ENCODE measurements at places on chromosomes 11 and 22. TPM values are rescaled to one million over a fixed set of nuclear protein-coding genes. Genes with fewer than 3 reads are reported as not detected.

DNA sequence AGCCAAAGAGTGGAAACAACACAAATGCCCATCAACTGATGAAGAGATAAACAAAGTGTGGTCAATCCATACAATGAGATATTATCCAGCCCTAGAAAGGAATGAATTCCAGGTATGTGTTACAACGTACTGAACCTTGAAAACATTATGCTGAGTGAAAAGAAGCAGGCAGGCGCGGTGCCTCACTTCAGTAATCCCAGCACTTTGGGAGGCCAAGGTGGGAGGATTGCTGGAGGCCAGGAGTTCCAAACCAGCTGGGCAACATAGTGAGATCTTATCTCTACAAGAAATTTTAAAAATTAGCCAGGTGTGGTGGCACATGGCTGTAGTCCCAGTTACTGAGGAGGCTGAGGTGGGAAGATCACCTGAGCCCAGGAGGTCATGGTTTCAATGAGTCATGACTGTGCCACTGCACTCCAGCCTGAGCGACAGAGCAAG lies 24.6 kb upstream of the TESMIN start:
- DNase-seq = no peak

- no peak for DNase-seq
These were observed 176.9 kb downstream of the MN1 start for GRCh38 chr22:27624705-27625104.

- DNase-seq = no peak
These were observed 206.7 kb upstream of the TBCEL start for GRCh38 chr11:120817158-120817557.

Gene FDX1
- polyA plus RNA-seq = 8.5 TPM

Gene C11orf86
- polyA plus RNA-seq = not detected

GRCh38 chr11:61589961-61590360 lies 9.1 kb upstream of the SYT7 start:
- no peak for DNase-seq

Gene OR52L1
- not detected for polyA plus RNA-seq

Gene RASGRP2
- polyA plus RNA-seq = 46.1 TPM

DNA sequence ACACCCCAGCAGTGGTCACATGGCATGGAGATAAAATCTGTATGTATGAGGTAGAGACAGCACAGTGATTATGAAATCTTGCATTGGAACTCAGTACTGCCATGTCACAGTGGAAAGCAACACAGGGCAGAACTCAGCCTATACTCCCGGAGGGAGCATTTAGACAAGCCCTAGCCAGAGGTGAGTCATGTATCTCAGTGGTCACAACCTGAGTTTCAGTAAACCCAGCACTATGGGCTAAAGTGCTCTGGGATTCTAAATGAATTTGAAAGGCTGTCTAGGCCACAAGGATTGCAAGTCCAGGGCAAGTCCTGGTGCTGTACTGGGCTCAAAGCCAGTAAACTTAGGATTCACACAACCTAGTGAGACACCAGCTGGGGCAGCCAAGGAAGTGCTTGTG lies 1717.1 kb upstream of the RAG2 start:
- no peak for DNase-seq

GRCh38 chr22:27987557-27987956 lies 68.5 kb upstream of the PITPNB start:
- no peak for DNase-seq

DNA sequence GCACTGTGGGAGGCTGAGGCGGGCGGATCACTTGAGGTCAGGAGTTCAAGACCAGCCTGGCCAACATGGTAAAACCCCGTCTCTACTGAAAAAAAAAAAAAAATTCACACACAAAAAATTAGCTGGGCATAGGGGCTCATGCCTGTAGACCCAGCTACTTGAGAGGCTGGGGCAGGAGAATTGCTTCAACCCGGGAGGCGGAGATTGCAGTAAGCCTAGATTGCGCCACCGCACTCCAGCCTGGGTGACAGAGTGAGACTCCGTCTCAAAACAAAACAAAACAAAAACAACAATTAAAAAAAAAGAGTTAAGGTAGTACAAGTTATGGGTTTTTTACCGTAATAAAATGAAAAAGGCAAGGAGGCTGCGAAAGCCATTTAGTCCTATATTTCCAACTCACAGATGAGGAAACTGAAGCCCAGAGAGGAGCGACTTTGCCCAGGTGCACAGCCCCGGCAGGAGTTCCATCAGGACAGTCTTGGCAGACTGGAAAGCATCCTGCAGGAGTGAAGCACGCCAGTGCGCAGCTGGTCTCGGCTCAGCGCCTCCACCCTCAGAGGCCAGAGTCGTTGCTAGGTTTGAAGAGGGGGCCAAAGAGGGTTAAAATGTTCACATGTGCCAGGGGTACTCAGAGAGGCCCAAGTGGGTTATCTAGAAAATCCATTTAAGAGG lies 3.8 kb upstream of the FADS3 start:
- DNase-seq = no peak

DNA sequence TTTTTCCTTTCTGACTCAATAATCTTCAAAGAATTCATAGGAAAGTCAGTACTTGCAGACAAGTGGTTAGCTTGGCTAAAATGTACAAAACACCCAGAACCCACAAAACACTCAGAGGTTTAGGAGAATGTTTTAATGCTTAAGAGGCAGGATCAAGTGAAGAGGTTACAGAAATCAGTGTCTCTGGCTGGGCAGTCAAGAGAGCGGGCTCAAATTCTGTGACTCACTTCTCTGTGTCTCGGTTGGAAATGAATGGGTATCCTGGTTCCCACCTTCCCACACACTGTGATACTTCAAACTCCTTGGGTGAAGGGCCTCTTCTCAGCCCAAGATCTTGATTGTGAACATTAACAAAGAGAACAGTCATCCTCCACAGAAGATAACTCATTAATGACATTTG lies 3.8 kb downstream of the MPEG1 start:
- DNase-seq = no peak

DNA sequence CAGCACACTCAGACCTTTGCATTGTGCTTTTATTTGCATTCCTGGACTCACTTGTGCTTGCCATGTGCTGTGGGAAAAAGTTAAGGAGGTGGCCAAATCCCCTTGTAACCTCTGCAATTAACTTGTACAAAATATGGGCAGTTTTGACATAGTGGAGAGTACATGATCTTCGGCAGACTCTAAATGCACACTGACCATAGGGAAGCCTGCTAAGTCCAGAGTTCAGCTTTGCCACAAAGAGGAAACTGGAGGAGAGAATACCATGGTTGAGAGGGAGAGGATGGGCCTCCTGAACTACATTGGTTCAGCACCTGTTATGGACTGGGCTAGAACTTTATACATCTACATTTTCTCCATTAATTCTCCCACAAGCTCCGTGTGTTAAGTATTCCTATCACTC lies 37.6 kb upstream of the CEP295 start:
- DNase-seq = no peak

Gene GGTLC2
- not detected for polyA plus RNA-seq

GRCh38 chr11:129894278-129895125 lies 876 bp downstream of the NFRKB start:
- peak; percentile 7 for DNase-seq

GRCh38 chr11:17098038-17098437 lies 20.6 kb upstream of the RPS13 start:
- DNase-seq = no peak

GRCh38 chr11:80929031-80929805 lies 1488.4 kb upstream of the TENM4 start:
- DNase-seq = no peak

DNA sequence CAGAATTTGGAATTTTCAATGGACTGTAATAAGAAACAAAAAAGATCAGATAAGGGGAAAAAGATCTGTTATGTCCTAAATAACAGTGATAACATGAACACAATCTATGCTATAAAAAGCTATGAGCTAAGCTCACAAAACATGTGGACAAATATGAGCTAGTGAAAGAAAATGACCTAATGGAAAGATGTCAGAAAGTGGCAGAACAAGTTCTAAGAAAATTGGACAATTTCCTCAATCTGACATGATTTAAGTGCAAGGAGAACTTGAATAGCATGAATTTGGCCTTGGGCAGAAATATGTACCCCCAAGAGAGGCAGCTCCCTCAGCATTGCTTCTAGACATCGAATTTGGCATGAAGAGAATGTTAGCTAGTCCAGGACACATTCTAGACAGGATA lies 212.0 kb upstream of the PGR start:
- peak; percentile 18 for DNase-seq

GRCh38 chr22:49349841-49350381 lies 477.8 kb downstream of the BRD1 start:
- DNase-seq = no peak

GRCh38 chr11:68433541-68433940 lies 27.0 kb upstream of the PPP6R3 start:
- no peak for DNase-seq

Gene ANKK1
- polyA plus RNA-seq = 0.32 TPM

Gene MYO7A
- 4.2 TPM for polyA plus RNA-seq

GRCh38 chr11:131897956-131898355 lies 527.5 kb downstream of the NTM start:
- DNase-seq = no peak

Gene HBB
- 10.1 TPM for polyA plus RNA-seq

DNA sequence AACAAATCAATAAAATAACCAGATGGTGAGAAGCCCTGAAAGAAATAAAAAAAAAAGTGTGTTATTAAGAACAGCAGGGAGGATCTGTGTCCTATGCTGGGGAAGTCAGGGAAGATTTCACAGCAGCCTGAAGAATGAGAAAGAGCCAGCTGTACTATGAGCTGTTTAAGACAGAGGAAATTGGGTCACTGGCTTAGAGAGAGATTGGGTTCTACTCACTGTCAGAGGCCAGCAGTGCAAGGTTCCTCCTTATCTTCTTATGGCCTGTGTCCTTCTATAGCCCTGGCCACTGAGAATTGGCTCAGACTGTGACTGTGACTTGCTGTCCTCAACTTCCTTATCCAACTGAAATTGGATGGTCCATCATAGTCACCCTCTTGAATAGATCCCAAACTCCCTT lies 54.8 kb upstream of the FDX1 start:
- no peak for DNase-seq

DNA sequence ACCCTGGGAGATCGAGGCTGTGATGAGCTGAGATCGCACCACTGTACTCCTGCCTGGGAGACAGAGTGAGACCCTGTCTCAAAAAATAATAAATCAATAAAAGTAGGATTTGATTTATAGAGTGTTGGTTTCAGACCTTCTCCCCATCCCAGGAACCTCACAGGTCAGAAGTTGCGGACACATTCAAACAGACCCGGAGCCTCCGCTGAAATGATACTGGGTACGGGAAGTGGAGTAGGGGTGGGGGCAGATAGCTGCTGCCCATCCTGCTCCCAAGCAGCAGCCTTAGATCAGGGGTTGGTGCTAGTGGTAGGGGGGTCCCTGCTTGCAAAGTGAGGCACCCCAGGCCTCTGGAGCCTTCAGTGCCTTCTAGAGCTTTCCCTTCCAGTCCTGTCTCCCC lies 7.8 kb downstream of the PRDM11 start:
- DNase-seq = no peak

GRCh38 chr11:73995731-73996130 lies 13.1 kb upstream of the UCP2 start:
- DNase-seq = no peak

Gene RAG1
- polyA plus RNA-seq = 0.30 TPM

Gene JHY
- polyA plus RNA-seq = 2.3 TPM

GRCh38 chr11:133082841-133083488 lies 449.3 kb downstream of the OPCML start:
- no peak for DNase-seq

Gene UPK3A
- polyA plus RNA-seq = 15.4 TPM

Gene DCUN1D5
- 23.8 TPM for polyA plus RNA-seq

GRCh38 chr11:97364047-97364446 lies 974.2 kb downstream of the JRKL start:
- no peak for DNase-seq

Gene GNG3
- polyA plus RNA-seq = 0.96 TPM

- DNase-seq = no peak
These were observed 22.1 kb upstream of the ACCSL start for GRCh38 chr11:44025727-44026126.
